Activated T-cell treated with anti-CD3 and anti-CD28 coated beads, Interleukin-2, amount 50 U/mL, for 24 hours (primary cell): ENCODE measurements at places on chromosomes 13 and 19.

GRCh38 chr13:84590663-84591062 is 708.4 kb upstream of the SLITRK1 start:
- no peak for DNase-seq

DNA sequence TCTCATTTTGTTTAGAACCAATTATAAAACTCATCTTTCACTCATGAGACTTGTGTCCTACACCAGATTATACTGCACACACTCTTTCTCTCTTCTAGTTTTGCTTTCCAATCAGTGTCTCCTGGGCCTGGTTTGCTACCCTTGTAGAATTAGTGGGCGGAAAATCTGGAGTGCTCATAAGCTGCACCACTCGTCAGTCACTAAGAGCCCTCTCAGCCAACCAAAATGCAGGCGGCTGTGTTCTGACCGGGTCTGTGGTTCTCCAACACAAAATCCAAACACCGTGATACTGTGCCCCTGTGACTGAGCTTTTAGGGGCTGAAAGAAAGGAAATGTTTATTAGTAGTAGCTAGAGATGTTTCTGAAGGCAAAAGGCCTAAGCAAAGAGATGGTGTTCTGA is 83.7 kb upstream of the OBI1 start:
- DNase-seq, result no peak

DNA sequence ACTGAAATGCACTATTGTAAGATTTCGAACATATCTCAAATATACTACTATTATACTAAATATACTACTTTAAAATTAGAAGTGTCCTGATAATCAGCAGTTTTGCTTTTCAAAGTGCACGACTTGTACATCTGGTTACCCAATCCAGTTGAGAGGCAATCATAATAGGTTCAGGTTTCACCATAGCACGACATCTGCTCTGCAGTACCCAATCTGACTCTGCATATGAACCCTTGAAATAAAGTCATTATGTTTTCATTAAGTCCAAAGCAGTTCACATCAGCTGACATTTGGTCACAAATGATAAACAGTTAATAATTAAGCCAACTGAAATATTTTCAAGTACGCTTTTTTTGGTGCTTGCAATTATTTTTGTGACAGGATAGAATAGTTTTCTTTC is 90.6 kb downstream of the PCDH9 start:
- no peak for DNase-seq

GRCh38 chr13:20231839-20232555 is at the start of gene GJB6:
TSS of gene GJB6 (minus strand) at chr13:20232319. CDS start at chr13:20223480, 8,839 bp downstream.
- peak; percentile 53 for DNase-seq

DNA sequence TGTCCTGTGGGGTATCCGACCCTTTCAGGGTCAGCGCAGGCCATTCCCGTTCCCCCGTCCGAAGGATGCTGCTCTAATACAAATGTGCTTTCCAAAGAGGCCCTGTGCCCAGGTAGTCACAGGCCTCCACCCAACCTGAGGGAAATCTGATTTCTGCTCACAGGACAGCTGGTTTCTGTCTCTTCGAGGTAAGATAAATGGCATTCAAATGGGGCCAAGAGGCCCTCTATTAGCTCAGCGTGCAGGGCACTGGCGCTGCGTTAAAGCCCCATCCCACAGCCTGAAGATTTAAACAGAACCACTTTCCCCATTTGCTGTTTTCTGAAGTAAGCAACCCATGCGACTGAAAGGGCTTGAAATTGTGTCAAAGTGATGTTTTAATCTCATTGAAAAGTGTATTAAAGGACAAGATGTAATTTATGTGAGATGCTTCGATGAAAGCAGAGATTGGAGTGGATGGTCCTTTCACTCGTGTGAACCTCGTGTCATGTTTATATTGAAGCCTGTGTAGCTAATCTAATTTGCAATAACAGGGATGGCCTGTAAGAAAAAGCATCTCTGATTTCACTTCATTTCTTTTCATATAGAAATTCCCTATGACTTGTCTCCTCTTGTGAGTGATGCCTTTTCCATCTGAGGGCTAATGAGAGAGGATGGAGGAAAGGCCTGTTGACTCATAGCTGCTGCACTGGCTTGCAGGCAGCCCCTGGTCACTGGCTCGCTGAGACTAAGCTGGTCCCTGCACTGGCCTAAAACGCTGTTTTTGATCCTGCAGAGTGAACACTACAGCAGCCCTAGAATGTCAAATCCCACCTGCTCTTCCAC is 7.3 kb upstream of the SOX1 start:
- DNase-seq, result no peak

DNA sequence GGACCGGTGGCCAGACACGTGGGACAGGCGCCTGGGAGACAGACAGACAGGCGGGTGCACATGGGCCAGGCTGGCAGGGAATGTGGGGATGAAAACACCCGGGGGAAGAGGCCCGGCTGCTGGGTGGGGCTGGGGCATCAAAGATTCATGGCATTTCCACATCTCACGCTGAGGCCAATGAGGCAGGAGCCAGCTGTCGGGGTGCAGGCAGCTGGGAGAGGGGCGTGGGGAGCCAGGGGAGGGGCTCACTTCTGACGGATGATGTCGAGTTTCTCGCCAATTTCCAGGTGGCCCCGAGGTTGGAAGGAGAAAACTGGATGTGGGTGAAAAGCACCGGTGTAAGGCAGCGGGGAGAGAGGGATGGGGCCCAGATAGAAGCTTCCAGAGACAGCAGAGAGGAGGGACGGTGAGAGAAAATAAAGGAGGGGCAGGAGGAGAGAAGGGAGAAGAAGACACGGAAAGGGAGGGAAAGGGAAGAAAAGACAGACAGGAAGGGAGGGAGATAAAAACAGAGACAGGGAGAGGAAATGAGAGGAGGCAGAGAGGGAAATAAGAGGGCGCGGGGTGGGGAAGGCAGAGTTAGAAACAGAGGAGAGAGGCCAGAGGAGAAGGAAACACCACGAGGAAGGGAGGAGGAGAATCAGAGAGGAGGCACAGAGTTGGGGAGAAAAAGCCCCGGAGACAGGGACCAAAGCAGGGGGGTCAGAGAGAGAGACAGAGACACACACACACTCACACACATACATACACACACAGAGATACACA is 8.0 kb upstream of the CCER2 start:
- DNase-seq, result peak; percentile 7

GRCh38 chr13:102692491-102692826 is 2.4 kb downstream of the METTL21C start:
- DNase-seq, result no peak

DNA sequence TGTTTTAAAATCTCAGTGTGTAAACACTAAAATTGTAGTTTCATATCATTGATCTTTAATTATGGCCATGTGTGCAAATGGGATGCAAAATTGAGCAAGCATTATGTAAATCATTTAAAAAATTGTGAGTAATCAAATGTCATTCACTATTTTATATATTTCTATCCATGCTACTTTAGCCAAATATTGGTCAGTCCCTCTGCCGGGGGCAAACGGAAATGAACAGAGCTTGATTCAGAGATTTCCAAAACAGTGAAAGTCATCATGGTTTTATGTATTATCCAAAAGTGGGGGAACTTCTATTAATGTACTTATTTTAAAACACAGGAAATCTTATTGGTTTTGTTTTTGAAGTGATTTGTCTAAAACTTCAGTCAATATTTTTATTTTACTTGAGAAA is 219.1 kb downstream of the IRS2 start:
- no peak for DNase-seq

GRCh38 chr13:87536899-87537298 is 134.3 kb upstream of the SLITRK5 start:
- no peak for DNase-seq

DNA sequence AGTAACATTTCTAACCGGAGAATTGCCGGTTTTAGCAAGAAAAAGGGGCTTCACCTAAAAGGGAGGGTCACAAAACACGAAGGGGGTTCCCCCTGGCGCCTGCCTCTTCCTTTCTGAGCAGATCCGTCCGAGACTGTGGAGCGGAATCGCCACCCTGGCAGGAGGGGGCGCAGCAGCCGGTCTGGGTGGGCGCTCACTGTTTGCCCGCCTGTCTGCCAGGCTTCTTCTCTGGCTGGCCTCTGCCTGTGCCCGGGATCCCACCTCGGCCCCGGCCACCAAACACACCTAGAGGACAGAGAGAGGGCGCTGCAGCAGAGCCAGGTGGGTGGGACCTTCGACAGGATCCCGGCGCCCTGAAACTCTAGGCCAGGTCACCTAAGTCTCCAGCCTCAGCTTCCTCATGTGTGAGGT is 15.6 kb downstream of the LSM4 start:
- no peak for DNase-seq

DNA sequence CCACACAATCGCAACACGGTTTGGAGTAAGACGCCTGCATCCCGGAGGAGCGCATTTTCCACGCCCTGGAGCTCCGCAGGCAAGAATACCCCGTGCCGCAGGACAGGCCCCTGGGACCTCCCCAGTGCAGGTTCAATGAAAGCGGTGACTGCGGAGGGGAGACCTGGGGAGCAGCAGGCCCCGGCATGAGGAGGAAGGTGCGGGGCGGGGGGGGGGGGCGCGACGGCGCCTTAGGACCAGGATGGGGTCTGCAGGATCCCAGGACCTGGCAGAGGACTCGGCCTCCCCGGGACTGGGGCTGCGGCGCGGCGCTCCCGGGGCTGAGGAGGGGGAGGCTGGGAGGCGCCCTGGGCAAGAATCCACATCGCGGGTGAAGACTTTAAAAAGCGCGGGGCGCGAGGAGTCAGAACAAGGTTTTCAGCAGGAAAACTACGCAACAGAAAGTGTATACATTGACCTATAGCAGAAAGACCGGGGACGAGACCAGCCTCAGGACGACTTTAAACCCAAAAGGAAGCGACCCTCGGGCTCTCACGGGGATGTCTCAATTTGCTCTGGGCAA is 432 bp downstream of the ZNF611 start:
- peak; percentile 35 for DNase-seq

- DNase-seq, result no peak
Measured at GRCh38 chr19:54871696-54872095, 2.3 kb upstream of the FCAR start.

GRCh38 chr13:107379407-107380155 is 811.6 kb upstream of the ARGLU1 start:
- DNase-seq, result no peak

GRCh38 chr13:39618561-39618960 is 15.6 kb upstream of the LHFPL6 start:
- no peak for DNase-seq

- no peak for DNase-seq
Measured at GRCh38 chr19:15428956-15429824, 10.4 kb upstream of the AKAP8L start.

DNA sequence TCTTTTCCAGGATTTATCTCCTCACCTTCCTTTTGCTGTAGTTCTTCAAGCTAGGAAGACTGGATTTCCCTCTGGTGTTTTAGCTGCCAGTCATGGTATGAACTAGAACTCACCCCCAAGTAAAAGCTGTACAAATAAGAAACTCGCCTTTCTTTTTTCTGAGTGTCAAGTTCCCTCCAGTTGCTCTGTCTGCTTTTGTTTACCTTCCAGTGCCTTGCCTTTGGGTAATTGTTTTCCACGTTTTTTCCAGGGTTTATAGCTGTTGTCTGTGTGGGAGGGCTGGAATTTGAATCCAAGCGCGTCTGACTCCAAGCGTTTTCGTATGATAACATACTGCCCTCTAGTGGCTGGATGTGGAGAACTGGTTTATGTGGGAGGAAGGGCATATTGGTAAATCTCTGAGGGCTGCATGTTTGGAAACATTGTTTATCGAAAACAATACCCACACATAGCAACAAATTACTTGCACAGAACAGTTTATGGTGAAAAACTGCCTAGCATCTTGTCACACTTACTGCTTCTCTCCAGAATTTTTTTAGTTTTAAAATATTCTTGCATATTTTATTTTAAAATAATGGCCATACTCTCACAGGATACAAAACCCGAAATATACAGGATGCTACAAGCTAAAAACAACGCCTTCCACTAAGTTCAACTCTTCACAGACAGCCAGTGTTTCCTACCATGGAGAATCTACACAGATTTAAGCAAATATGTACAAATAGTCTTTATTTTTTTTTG is 19.2 kb downstream of the RCN3 start:
- DNase-seq, result no peak

- no peak for DNase-seq
Measured at GRCh38 chr19:45791744-45792469, 738 bp downstream of the DMWD start.

DNA sequence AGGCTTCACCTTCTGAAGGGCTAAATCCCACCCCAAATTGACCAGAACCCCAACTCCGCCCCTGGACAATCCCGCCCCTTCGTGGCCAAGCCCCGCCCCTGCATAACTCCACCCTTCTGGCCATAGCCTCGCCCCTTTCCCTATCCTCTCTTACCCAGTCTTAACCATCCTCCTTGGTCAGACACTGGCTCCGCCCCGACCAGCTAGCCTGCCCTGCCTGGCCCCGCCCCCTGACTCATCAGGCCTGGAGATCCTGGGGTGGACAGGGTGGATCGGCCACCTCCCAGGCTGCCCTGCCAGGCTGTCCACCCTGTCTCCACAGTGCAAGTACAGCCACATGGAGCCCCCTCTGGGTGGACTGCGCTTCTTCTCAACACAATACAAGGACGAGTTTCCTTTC is 8.0 kb upstream of the ZNF358 start:
- DNase-seq, result no peak

DNA sequence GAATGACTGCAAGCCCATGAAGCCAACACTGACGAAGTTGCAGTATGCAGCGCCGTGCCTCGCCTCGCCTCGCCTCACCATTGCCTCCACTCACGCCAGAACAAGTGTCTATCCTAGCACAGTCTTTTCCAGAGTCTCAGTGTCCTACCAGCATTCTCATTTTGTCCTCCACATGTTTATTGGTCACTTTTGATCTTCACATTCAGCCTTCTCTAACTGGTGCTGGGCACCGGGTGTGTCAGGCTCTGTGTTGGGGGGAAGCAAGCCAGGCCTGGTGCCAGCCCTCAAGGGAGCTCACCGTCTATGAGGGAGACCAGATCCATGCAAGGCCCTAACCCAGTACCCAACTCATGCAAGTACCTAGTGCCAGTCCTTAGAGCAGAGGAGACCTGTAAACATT is 69.7 kb upstream of the GPR183 start:
- peak; percentile 26 for DNase-seq

- DNase-seq, result no peak
Measured at GRCh38 chr13:76438050-76438449, 448.2 kb downstream of the KCTD12 start.

- DNase-seq, result no peak
Measured at GRCh38 chr19:34265221-34265650, 10.9 kb downstream of the GARRE1 start.

- DNase-seq, result no peak
Measured at GRCh38 chr19:41225238-41226052, 6.4 kb downstream of the AXL start.
